Umbilical cord (tissue), 2 donors: ENCODE measurements at places on chromosomes 6 and 20. TPM values are rescaled to one million over a fixed set of nuclear protein-coding genes. Genes with fewer than 3 reads are reported as not detected.
A peak's percentile ranks its signal among the peaks of the same experiment; 100 is the strongest.

- no peak for DNase-seq
Observed at GRCh38 chr20:23745247-23745646, 5.5 kb downstream of the CST1 start.

DNA sequence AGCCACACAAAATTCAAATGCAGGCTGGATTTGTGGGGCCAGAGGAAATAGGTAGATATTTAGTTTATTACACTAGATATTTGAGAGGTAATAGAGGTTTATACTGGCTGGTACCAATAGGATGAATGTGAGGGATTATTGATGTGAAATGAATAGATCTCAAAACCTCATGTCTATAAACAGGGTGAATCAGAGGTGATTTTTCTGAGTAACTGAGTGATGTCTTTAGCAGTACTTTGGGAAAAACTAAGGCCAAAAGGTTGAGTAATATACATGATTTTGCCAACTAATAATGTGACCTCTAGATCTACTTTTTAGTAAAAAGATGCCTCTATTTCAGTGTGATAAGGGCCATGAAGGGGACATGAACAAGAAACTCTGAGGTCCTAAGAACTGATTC lies 86.8 kb downstream of the HAO1 start:
- no peak for DNase-seq

- peak; percentile 42 for DNase-seq
Observed at GRCh38 chr6:142195862-142196541, 48.9 kb downstream of the VTA1 start.

GRCh38 chr20:11230999-11231398 lies 557.2 kb upstream of the JAG1 start:
- no peak for DNase-seq

Gene CAGE1
- total RNA-seq = 2.6 TPM
